ENCODE measurements at places on chromosomes 13 and 19. TPM values are rescaled to one million over a fixed set of nuclear protein-coding genes. Genes with fewer than 3 reads are reported as not detected.

DNA sequence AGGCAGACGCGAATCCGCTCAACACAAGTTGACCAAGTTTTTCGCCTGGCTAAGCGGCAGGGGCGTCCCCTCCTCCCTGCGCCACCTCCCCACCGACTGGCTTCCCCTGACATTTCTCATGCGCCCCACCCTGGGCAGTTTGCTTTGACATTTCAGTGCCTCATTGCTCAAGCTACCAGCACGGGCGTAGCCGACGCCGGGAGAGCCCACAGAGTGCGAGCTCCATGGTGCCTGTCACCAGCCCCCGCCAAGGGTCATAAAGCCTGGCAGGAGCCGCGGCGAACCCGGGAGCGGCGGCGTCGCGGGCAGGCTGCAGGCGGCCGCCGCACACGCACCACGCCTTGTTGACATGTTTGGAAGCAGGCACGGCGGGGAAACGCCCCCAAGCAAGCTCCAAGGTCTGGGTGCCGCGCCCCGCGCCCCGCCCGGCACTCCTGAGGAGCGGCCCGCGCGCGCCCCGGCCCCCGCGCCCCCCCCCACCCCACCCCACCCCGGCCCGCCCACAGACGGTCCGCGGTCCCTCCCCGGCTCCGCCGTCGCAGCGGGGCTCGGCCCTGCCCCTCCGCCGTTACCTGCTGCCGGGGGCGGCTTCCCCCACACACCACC is 601 bp downstream of the FBXL3 start:
- peak; percentile 61 for DNase-seq

The KIR2DL4 gene
- not detected for total RNA-seq

- no peak for DNase-seq
Observed at GRCh38 chr13:51276636-51277035, 54.4 kb downstream of the FAM124A start.

- no peak for DNase-seq
Observed at GRCh38 chr13:73532987-73533510, 474.2 kb downstream of the KLF5 start.

DNA sequence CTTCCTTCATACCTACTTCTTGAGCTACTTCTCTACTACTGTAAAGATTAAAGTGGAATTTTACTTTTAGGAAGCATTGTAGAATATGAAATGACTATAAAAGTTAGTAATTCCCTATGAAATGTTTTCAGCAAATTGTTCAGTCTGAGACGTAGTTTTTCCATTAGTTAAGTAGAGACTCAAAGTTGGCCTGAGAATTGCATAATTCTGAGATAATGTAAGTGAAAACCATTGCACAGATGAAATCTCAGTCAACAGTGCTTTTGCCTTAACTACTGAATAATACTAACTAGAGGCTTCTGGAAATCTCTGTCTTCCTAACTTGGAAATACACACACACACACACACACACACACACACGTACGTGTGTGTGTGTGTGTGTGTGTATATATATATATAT is 125.9 kb downstream of the FGF14 start:
- no peak for DNase-seq

DNA sequence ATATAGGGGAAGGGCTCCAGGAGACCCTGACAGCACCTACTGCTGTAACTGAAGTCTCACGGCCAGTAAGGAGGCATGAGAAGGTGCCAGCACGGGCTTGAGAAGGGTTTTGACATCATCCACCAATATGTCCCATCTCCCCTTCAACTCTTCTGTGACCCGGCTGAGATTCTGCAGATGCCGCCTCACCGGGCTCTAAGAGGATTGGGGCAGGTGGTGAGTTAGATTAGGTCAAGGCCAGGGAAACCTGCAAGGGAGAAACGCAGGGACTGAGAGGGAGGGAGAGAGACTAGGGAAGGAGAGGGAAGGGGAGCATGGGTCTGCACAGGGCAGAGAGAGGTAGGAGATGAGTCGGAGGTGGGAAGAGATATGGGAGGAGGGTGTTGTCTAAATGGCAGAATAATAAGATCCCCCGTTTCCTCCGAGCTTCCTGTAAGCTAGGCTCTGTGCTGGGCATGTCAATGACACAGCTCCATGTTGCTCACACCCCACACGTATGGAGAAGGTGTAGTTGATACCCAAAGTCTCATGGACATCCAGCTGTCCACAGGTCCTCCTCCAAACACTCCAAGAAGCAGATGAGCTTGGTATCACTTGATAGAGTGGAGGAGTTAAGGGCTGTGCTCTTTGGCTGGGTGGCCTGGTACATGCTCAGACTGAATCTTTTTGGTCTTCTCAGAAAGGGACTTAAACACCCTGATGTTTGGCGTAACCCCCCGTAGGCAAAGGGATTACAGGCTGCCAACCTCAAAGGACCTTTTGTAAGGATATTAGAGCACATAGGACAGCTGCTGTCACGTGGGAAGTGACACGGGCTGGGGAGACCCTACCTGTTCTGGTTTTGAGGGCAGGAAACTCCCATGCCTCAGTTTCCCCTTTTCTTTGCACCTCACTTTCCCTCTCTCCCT is 6.1 kb downstream of the TPRX1 start:
- no peak for DNase-seq

GRCh38 chr19:11418549-11419506 is at the start of gene RGL3:
TSS of gene RGL3 (minus strand) at chr19:11419314. CDS start at chr19:11419278, 36 bp downstream.
- DNase-seq = no peak

DNA sequence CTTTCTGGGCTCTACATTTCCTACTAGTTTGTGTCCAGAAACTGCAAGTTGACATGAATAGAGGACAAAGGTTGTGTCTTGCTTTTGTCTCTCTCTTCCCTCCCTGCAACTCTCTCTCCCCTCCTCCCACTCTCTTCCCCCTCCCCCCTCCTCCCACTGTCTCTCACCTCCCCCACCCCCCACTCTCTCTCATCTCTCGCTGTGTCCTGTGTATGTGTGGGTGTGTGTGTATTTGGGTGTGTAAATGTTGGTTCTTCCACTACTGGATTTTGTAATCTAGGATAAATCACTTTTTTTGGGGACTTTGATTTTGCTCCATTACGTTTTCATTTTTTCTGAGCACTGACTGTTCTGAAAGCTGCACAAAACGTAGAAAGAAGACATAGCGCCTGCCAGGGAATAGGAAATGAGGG is 48.4 kb downstream of the AKAP11 start:
- DNase-seq = no peak

DNA sequence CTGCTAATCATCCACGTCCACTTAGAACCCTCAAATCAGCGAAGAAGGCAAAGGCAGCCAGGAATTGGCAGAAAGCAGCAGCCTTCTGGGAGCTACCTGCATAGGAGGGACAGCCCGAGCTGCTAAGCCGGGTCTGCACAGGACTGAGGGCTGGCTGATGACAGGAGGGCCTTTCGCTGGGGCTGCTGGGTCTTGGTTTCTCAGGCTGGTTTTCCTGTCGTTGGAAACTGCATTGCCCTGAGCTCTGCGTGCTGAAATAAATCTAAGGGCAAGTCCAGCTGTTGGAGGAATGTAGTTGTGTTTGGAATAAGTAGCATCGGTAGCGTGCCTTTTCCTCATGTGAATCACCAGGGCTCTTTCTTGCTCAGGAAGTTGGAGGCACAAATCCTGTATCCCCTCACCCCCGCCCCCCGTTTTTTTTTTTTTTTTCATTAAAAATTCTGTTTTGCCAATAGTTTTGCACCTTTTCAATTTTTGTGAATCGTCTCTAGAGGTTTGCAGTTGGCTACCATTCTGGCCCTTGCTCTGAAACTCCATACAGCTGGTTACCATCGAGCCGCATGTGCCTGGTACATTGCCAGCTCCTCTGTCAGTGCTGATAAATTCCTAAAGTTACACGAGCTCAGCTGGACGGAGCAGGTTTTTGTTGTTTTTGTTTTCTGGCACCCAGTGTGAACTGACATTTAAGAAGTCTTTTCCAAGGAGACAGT is 193.9 kb upstream of the RNF113B start:
- no peak for DNase-seq

- DNase-seq = no peak
Observed at GRCh38 chr19:45211751-45212381, 33.3 kb downstream of the BLOC1S3 start.

GRCh38 chr19:22609630-22610029 is 24.5 kb upstream of the ZNF492 start:
- no peak for DNase-seq

DNA sequence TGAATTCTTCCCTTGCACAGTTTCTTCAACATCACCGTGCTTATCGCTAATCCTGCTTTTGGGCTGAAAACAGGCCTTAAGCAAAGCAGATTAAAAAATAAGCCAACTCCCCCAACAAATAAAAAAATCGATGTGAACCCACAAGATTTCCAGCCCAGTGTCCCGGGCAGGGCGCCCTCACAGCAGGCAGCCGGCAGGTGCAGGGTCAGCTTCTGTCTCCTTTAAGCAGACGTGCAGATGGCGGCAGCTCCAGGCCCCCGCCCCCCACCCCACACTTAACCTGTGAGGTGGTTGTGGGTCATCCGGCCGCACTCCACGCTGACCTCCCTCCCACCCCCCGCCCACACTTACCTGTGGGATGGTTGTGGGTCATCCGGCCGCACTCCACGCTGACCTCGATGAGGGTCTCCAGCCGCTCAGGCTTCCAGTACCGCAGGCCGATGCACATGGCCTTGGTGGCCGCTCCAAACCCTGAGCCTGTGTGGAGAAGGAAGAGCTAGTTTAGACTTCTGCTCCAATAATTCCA is 19.8 kb downstream of the ADPRHL1 start:
- no peak for DNase-seq

The ZNF98 gene
- under 0.01 TPM for total RNA-seq

DNA sequence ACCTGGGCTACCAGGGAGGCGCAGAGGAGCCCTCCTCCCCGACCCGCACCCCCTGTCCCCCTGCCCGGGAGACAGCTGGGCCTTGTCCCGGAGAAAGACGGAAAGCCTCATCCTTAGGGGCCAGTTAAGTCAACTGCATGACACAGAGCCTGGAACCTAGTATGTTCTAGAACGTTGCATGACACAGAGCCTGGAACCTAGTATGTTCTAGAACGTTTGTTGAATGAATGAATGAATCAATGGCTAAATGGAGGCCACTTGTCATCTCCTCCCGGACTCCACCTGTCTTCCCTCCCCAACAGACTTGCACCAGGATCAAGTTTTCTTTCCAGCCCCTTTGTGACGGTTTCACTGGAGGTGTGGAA is 706 bp downstream of the SERP2 start:
- DNase-seq = no peak

The GFY gene
- not detected for total RNA-seq

DNA sequence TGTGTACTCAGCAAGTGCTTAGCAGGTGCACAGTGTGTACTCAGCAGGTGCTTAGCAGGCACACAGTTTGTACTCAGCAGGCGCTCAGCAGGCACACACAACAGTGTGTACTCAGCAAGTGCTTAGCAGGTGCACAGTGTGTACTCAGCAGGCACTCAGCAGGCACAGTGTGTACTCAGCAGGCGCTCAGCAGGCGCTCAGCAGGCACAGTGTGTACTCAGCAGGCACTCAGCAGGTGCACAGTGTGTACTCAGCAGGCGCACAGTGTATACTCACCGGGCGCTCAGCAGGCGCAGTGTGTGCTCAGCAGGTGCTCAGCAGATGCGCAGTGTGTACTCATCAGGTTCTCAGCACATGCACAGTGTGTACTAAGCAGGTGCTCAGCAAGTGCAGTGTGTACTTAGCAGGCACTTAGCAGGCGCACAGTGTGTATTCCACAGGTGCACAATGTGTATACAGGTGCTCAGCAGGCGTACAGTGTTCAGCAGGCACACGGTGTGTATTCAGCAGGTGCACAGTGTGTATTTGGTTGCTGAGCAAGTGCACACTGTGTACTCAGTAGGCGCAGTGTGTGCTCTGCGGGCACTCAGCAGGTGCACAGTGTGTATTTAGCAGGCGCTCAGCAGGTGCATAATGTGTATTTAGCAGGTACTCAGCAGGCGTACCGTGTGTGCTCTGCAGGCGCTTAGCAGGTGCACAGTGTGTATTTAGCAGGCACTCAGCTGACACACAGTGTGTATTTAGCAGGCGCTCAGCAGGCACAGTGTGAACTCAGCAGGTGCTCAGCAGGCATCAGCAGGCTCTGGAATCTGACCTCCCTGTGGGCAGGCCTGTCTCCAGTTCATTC is 15.1 kb downstream of the CRTC1 start:
- no peak for DNase-seq

DNA sequence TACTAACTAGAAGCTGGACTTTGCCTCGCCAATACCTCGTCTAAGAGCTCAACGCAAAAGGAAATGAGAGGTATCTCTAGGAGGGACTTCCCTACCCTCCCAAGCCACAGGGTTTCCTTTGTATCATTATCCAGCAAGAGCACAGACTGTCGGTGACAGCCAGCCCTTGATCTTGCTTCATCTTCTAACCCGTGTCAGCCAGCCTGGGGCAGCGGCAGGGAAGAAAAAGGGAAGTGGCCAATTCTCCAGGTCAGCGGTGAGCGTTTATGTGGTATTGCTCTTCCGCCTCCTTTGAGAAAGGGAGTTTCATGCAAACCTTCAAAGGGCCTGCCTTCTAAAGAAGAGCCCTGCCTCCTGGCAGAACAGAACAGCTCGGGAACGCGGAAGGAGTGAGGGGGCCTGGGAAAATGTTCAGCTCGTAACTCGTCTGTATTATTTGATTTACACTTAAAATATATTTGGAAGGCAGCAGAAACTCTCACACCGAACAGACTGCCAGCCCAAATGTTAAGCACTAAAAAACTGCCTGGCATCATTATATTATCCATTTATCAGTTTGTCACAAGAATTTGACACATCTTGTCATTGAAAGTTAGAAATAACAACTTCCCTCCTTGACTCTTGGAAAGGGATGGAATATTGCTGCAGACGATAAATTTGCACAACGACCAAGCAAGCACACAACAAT is 41.8 kb downstream of the EFNB2 start:
- DNase-seq = no peak

All from bronchial epithelial cell (primary cell).